ENCODE measurements at places on chromosomes 11 and 22.

DNA sequence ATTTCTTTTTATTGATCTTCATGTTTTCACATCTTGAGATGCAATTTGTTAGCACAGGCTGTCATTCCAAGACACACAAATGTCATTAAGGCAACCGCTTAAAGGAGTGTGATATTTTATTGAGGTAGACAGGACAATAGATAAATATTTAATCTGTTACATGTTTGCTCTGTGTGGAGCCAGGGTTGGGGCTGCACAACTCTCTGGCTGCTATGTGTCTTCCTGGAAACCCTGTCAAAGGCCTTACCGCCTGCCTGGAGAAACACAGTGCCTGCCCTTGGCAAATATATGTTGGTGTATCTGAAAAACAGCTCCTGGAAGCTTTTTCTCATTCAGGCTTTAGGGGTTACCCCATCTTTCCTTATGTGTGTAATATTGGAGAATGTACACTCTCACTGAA lies 139.7 kb upstream of the TEAD1 start:
- no peak for DNase-seq

DNA sequence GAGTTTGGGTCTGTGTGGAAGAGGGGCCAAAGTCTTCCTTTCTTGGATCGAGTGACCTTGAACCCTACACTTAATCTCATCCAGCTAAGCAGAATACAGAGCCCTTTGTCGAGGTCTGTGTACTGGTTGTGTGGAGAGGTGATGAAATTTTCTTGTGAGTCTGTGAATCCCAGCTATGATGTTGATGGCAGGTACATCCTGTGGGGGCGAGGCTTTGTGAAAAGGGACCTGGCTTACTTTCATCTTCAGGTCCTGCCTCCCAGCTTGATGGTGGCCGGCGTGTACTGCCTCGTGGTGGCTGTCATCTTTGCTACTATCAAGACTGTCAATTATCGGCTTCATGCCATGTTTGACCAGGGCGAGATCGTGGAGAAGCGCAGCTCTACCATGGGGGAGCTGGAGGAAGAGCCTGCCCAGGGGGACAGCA lies 1.0 kb downstream of the PCNX3 start:
- DNase-seq: no peak

- no peak for DNase-seq
These were observed 386.1 kb upstream of the DDI1 start for GRCh38 chr11:103650330-103650729.

DNA sequence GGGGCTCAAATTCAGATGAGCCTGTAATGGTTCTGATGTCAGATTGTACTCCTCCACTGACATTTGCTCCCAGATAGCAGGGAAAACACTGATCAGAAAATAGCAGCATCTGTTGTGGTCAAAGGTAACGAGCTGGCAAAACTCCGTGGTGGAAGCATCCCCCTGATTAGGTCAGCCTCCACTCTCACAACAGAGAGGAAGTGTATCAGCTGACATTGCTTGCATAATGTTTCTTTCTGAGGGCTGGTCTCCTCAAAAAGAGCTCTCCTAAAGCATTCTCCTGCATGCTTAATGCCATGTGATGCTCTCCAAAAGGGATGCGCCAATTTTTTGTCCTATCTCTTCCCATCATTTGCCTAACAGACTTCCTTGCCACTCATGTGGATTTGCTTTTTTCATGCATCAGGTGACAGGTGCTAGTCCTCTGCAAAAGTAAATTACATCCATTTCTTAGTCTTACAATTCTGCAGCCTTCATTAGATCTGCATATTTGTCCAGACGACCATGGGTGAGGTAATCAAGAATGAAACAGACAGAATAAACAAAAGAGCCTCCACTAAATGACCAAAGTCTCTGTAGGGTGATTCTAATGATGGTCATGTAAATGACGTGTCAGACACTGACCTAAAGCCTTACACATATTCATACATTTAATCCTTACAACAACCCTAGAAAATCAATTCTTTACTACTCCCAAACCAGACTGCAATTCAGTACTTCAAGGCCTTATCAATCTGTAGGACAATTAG lies 6.4 kb upstream of the TENM4 start:
- DNase-seq: no peak

DNA sequence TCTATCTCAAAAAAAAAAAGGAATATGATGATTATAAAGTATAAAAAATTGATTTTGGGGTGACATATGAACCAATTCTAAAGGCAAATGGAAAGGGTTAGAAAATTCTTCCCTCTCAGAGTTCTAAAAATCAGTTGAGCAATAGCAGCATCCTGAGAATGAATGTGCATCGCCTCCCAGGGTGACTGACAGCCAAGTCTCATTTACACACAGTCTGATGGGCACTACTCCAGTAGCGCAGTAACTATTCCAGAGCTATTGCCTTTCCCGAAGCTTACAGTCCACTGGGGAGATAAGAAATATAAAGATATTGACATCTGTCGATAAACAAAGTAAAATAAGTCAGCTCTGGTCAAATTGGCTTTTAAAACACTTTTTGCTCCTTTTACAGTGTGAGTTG lies 32.3 kb upstream of the SORL1 start:
- DNase-seq: no peak

DNA sequence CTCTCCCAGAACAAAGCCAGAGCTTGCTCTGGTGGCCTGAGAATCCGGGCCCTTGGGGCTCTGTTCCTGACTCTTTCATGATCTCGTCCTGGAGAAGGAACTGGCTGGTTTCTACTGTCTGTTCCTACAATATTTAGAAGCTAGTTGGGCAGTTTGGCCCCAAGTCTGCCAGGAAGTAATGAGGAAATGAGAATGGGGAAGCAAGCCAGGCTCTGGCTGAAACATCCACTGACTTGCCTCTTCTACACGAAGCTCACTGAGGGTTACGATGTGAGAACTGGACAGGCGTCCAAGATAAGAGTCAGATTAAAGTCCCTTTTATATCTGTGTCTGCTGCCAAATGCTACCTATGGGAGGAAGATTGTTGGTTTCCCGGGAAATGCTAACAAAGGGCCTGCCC lies 110.0 kb upstream of the KIRREL3 start:
- DNase-seq: no peak

- DNase-seq: no peak
These were observed at the start of gene SULT4A1 for GRCh38 chr22:43862074-43862881. Gene SULT4A1, minus strand, starts transcription at chr22:43862513. Its CDS starts 131 bp downstream, at chr22:43862382.

DNA sequence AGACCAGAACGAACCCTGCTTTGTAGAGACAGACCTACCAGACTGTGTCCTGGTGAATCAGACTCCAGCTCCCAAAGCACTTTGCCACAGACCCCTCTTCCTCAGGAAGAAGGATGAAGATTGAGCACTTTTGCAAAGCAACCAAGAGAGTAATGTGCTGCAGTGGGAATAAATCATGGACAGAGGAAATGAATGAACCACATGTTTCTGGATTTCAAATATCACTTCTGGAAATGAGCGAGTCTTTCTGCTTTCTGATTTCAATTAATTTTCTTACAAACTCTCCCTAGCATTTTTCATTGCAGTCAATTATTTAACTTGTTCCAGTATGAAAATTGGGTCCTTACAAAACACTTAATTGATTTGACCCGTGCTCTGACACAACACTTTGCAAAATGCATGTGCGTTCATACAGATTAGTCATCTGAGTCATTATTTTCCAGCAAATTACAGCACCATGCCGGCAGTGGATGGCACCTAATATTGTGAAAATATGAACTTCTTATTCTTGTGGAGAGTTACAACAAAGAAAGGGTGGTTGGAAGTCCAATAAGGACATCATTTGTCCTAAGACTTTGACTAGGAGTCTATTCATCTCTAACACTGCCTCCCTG lies 315.9 kb upstream of the CCDC90B start:
- no peak for DNase-seq

- no peak for DNase-seq
These were observed 58.3 kb downstream of the CEP164 start for GRCh38 chr11:117385906-117386305.

- no peak for DNase-seq
These were observed 16.7 kb downstream of the C11orf54 start for GRCh38 chr11:93757924-93758865.

DNA sequence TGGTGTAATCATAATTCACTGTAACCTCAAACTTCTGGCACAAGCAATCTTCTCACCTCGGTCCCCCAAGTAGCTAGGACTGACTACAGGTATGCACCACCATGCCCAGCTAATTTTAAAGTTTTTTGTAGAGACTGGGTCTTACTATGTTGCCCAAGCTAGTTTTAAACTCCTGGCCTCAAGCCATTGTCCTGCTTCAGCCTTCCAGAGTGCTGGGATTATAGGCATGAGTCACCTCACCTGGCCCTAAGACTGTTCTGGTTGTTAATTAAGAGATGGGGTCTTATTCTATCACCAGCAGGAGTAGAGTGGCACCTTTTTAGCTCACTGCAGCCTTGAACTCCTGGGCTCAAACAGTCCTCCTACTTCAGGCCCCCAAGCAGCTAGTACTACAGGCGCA lies 52.0 kb upstream of the DEPDC7 start:
- DNase-seq: no peak

DNA sequence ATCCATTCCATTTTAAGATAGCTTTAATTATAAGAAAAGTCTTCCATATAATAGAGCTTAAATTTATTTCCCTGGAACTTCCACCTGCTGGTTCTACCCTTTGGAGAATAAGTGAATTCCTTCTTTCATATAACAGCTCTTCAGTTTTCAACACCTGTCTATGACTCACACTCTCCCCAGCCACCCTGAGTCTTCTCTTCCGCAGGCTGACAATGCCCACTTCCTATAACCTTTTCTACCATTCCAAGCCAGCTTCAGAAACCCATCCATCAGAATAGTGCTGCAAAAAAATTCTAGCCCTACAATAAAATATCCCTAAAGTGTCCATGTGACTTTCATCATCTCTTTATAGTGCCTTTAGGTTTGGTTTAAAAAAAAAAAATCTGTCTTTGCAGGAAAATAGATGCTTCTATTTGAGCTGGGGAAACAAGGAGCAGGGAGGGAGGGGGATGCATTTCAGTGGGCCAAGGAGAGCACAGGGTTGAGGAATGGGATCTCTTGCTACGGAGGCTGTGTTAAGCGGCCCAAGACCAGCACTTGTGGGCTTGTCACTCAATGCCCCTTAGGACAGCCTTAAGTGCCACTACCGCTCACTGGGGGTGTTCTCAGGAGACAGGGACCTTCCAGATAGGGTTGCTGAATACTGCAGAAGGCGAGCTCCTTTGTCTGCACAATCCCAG lies 178.6 kb downstream of the DSCAML1 start:
- no peak for DNase-seq

DNA sequence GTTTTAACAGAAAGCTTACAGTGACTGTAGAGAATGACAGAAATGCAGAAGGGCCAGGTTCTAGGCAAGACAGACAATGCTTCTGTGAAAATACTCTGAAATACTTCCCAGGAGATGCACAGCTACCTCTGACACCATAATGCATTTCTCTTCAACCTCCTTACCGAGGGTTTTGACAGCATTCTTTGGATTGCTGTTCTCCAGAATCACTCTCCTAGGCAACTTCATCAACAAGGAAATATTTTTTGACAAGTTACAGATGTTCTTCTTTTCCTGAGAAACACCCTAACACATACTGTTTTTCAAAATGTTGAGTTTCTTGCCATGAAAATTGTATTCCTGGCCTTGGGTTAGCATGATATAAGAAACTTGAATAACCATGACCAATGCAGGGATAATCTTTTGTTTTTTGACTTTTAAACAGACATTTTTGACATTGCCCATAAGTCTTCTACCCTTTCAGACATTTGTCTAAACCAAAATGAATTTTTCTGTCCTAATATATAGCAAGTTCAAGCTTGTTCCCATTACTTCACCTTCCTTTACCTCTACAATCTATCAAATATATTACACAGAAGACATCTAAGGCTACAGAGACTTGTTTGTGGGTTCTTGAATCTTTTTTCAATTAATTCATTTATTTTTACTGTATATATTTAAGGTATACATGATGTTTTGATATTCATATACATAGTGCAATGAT lies 108.1 kb downstream of the CCDC34 start:
- no peak for DNase-seq

DNA sequence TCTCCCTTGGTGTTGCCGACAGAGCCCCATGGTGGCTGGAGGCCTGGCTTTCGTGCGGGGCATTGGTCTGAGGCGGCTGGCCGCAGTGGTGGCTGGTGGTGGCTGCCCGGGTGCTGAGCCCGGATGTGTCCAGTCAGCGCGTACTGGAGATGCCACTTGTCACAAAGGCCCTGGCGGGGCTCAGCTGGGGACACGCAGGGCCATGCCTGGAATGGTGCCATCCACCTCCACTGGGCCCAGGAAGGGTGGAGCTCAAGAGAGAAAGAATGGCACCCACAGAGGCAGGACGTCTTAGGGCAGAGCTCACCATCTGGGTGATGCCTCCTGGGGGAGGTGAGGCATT lies 92.5 kb downstream of the CEP164 start:
- no peak for DNase-seq

GRCh38 chr11:2929950-2930703 lies 907 bp upstream of the PHLDA2 start:
- no peak for DNase-seq

- no peak for DNase-seq
These were observed 124.2 kb downstream of the ARL14EP start for GRCh38 chr11:30447058-30447640.

GRCh38 chr22:18067548-18068341 lies 10.0 kb upstream of the PEX26 start:
- DNase-seq: no peak

DNA sequence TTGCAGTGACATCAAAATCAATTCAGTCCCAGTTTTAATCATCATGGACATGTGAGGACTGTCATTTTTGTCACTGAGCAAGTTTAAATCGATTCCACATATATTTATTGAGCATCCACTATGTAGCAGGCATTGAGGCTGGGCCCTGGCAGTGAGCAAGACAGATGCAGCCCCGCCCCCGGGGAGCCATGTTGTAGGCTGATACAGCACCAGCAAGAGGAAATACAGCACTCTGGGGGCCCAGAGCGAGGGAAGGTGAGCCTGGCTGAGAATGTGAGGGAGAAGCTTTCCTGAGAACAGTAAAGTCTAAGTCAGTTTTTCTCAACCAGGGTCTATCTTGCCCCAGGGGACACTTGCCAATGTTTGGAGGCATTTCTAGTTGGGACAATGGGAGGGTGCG lies 108.6 kb upstream of the ASPHD2 start:
- no peak for DNase-seq

DNA sequence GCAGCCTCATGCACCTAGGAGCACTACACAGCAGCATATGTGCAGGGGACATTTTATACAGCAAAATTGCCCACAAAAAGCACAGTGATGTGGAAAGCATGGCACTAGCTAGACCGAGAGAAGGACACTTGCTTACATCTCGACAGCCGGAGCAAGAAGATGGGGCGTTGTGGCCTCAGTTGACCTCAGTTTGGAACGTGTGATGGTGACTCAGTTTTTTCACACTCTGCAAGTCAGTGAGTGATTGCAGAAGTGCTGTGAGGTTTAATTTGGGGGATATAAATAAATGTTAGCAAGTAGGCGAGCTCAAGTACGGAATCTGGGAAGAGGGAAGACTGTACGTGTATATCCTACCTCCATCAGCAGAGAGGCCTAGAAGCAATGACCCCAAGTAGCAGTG lies 23.3 kb downstream of the LRP5 start:
- no peak for DNase-seq

DNA sequence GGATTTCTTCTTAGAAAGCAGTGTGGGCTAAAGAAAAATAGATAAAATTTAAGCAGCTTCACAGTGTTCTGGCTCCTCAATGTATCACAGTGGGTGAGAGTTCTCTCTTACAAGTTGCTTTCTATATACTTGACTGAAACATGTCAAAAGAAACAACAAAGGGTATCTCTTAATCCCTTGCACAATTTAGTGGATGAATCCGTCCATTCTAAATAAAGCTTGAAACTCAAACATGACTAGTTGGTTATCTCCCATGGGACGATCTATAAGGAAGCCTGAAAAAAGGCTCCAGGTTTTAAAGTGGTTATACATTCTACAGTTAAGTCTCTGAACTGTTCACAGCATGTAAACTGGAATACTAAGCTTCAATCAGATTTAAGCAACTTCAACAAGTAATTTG lies 993.1 kb upstream of the CNTN5 start:
- DNase-seq: no peak

Data from stimulated activated CD4-positive, alpha-beta T cell treated with anti-CD3 and anti-CD28 coated beads, Interleukin-2, amount 100 ng/mL, for 48 hours (primary cell).